SK-MEL-5 (cell line): ENCODE measurements at places on chromosomes 16 and 17. TPM values are rescaled to one million over a fixed set of nuclear protein-coding genes. Genes with fewer than 3 reads are reported as not detected.

GRCh38 chr17:20244671-20245070 lies 222.7 kb downstream of the LGALS9B start:
- DNase-seq: no peak

- DNase-seq: peak; percentile 42
These were observed 8.1 kb downstream of the MEIOB start for GRCh38 chr16:1863681-1864460.

DNA sequence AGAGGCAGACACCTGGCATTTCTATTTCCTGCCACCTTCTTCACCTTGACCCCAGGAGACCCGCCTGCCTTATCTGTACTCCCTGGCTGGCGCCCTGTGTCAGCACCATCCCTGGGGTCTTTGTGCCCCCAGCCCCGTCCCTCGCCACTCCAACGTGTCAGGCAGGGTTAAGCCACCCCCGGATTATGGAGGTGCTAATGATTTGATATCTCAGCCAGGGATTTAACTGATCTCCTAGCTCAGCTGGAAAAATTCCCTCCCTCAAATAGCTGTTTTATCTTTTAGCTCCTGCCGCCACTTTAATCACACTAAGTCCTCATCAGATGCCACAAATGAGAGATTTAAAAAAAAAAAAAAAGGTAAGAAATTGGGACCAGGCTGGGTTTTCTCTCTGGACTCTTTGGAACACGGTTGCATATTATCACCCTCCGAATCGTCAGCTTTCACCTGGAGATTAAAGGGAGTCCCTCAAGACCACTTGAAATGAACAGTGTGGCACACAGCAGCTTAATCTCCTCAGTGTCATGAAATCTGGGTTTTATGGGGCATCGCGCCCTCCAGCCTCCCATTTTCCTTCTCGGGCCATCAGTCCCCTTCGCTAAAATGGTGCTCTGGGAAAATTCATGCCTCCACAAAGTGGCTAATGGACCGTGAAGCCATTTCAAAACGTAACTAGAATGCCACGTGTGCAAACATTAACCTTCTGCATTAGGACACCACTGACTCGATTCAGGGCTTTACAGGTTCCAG lies 26.2 kb upstream of the WFDC1 start:
- DNase-seq: no peak

DNA sequence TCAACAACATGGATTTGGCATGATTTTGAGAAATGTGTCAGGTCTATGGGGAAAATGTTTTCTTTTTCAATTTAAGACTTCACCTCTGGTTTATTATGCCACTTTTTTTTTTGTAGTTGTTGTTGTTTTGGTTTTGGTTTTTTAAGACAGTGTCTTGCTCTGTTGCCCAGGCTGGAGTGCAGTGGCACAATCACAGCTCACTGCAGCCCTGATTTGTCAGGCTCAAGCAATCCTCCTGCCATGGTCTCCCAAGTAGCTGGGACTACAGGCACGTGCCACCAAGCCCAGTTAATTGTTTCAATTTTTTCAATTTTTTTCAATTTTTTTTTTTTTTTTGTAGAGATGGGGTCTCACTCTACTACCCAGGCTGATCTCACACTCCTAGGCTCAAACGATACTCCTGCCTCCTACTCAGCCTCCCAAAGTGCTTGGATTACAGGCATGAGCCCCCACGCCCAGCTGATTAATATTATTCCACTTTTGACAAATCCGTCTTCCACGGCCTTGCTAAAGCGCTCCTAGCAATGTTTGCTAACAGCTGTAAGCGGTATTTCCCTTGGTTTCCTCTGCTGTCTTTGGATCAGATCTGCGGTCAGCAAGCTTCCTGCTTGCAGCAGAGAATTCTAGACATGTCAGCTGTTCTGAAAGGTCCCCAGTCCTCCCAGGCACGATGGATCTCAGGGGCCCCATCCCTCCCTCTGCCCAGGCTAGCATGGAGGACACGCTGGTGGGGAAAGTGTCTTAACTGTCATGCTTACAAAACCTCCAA lies 7.0 kb upstream of the MILR1 start:
- no peak for DNase-seq

- DNase-seq: no peak
These were observed 2.8 kb upstream of the PYCR1 start for GRCh38 chr17:81939881-81940385.

- no peak for DNase-seq
These were observed 200.9 kb downstream of the MSI2 start for GRCh38 chr17:57457188-57457587.

- DNase-seq: no peak
These were observed 123.9 kb downstream of the CPPED1 start for GRCh38 chr16:12679660-12680272.

- peak; percentile 64 for DNase-seq
These were observed 3.3 kb downstream of the POLR3E start for GRCh38 chr16:22300427-22301071.

GRCh38 chr16:51156807-51157200 lies 5.7 kb upstream of the SALL1 start:
- no peak for DNase-seq

Gene PLA2G10
- total RNA-seq: not detected in 2 replicates

Gene ZG16
- not detected in 2 replicates for total RNA-seq

Gene STH
- total RNA-seq: not detected in 2 replicates
